ENCODE measurements at places on chromosomes 1 and 21.

DNA sequence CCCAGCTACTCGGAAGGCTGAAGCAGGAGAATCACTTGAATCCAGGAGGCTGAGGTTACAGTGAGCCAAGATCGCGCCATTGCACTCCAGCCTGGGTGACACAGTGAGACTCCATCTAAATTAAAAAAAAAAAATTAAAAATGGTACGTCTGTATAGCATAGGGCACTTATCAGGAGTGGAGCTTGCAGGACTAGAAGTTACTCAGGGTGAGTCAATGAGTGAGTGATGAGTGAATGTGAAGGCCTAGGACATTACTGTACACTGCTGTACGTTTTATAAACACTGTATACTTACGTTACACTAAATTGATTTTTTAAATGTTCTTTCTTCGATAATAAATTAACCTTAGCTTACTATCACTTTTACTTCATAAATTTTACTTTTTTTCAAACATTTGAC is 183.6 kb downstream of the NR5A2 start:
- DNase-seq = no peak

DNA sequence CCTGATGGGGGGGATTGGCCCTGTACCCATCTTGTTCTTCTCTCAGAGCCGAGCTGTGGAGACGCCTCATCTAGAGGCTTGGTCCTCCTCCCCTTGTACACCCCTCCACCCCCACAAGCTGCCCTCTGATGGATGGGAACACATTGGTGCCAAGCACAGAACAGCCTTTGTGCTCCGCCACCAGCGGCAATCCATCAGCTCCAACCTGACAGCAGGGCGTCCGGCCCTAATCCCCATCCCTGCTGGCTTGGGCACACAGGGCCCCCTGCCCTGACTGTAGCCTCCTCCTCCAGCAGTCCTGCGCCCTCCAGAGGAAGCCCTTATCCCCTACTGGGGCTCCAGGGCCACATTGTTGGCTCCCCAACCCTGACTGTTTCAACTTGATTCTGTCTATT is 3.8 kb upstream of the MYOG start:
- DNase-seq = no peak

- DNase-seq = no peak
Measured at GRCh38 chr1:226287587-226287986, 21.4 kb downstream of the LIN9 start.

DNA sequence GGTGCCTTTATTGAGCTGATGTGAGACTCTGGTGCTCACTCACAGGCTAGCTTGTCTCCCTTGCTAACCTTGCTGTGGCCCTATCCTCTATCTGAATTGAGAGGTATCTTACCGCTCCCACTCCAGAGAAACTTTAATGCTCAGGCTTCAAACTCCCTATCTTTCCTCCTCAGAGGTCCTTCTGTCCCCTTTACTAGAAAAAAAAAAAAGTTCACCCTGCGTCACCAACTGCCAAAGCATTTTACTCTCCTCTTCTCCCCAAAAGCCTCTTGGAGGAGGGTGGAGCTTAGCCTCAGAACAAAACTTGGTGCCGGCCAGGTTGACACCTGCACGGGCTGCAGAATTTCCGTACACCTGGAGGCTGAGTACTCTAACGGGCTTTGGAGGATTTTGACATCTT is 55.1 kb downstream of the ATP2B4 start:
- DNase-seq = no peak

GRCh38 chr1:225277445-225277844 is 150.4 kb downstream of the LBR start:
- no peak for DNase-seq

GRCh38 chr1:172900376-172900997 is 150.3 kb downstream of the TNFSF18 start:
- DNase-seq = no peak

- no peak for DNase-seq
Measured at GRCh38 chr1:110130113-110130591, 17.9 kb downstream of the UBL4B start.

Data from nucleus accumbens (tissue), 56 donors.